GM03348 (cell line): ENCODE measurements at places on chromosomes 11 and 22.

DNA sequence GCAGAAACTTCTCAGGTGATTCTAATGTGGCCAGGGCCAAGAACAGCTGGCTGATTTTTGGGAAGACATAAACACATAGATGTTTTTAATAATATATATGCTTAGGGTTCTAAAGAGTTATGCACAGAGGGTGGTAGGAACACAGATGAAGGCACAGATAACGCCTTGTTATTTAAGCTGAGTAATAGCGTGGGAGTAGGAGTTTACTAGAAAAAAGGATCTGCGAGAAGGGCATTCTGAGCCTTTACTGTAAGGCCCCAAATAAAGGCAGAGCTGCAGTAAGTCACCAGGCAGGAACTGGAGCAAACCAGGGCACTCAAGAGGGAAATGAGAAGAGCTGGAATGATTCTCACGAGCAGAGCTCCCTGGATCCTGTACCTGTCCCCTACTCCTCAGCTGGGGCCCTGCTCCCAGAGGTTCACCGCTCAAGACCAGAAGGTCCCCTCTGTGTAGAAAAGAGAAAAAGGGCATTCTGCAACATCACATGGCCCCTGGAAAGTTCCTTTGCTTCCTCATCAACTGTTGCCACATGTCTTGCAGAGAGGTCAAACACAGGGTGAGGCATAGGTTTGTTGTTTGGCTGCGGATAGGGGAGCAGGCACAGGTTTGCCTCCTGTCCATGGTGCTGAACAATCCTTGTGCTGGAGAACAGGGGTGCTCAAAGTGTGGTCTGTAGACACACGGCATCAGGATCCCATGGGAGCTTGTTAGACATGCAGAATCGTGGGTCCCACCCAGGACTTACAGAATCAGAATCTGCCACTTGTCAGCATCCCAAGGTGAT is 125.7 kb downstream of the TENM4 start:
- DNase-seq: no peak

DNA sequence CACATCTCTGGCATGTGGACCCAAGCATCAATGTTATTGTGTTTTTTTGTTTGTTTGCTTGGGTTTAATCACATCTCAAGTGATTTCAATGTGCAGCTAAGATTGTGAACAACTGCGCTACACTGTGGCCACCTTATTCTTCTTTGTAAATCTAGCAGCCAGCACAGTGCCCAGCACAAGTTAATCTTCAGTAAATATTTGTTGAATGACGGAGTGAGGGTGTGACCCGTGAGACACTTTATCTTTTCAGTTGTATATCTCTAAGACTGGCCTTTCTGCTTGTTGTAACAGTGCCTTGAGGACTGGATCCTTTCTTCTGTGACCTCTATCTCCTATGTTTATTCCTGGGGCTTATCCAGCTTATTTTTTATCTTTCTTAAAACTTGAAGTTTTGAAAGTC is 21.4 kb upstream of the AMOTL1 start:
- no peak for DNase-seq

GRCh38 chr11:87030458-87031054 is 7.2 kb upstream of the TMEM135 start:
- no peak for DNase-seq

DNA sequence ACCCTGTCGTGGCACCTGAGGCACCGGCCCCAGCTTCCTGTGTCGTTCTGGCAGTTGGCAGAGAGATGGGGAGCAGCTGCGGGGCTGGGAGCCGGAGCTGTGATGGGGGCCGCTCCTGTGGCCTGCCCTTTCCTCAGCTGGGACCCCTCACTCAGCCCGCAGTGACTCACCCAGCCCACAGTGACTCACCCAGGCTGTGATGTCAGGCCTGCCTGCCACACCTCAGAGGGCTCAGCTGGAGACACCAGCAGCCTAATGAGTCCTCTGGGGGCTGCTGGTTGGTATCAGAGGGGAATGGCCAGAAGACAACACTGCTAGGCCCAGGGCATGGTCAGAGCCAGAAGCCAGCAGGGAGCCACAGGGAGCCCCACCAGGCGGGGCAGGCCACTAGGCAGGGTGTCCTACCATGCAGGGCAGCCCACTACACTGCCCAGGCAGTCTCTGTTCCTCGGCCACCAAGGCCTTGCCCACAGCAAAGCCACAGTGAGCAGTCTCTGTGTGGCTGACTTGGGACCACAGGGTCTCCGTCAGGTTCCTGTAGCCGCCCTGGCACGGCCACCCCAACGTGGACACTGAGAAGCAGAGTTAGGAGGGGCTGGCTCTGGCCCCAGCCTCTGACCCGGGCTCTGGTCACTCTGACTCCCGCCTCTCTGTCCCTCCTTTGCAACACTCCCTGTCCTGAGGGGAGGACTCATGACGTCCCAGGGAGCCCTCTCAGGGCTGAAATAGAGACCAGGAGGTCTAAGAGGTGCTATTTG is 4.2 kb upstream of the FXYD2 start:
- DNase-seq: peak; percentile 42

DNA sequence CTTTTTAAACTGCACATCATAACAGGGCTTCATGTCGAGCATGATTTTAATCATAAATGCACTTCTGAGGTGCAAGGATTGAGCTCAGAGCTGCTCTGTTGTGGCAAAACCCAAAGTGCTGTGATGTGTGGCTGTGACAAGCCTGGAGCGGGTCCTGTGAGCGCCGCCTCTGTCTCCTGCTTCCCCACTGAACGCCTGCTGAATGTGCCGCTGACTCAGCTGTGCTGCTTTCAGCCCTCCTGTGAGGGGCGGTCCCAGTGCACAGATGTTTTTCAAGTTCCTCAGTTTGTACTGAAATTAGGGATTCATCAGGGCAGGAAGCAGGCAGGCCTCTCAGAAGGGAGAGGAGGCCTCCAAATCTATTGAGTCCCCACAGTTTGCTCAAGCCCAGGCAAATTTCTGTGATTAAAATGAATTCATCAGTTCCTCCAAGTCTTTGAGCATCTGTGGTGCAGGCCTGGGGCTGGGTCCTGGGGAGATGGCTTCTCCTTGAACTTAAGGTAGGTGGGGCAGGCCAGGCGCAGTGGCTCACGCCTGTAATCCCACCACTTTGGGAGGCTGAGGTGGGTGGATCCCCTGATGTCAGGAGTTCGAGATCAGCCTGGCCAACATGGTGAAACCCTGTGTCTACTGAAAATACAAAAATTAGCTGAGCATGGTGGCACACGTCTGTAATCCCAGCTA is 3.0 kb upstream of the GTSE1 start:
- DNase-seq: peak; percentile 86

GRCh38 chr22:43854121-43854785 is 8.1 kb downstream of the SULT4A1 start:
- DNase-seq: no peak

GRCh38 chr11:100837311-100837710 is 150.2 kb downstream of the ARHGAP42 start:
- DNase-seq: no peak

DNA sequence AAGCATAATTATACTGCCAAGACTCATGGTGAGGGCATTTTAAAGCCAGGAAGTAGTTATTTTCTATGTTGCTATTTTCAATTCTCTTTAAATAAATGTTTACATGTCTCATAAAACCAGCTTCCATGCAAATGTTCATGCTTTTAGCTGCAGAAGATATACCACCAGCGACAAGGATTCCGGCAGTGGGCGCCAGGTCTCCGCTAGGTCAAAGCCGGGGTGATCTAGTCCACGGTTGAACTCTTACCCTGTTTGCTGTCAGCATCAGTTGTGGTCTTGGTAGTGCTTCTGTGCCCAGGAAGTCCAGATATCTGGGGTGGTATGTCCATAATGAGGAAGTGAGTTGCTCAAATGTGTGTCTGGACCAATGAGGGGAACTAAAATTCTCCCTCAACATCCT is 265.7 kb downstream of the BRD1 start:
- no peak for DNase-seq

DNA sequence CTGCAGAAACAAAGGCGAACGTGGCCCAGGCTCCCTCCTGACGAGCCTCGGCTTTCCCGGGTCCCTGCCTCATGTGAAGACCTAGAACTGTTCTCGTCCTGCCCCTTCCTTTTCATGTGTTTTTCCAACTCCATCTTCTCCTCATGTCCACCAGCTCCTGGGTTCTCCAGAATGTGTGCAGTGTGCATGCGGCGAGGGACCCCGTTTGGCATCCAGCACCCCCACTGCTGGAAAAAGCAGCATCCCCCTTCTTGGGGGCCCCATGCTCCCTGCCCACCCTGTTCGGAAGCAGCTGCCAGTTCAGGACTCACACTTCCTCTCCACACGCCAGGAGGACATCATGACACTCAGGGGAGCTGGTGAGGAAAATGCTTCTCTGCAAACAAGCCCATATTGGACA is 313.5 kb downstream of the BRD1 start:
- no peak for DNase-seq
